Esophagus squamous epithelium (tissue), 5 donors: ENCODE measurements at places on chromosomes 7 and 10.

DNA sequence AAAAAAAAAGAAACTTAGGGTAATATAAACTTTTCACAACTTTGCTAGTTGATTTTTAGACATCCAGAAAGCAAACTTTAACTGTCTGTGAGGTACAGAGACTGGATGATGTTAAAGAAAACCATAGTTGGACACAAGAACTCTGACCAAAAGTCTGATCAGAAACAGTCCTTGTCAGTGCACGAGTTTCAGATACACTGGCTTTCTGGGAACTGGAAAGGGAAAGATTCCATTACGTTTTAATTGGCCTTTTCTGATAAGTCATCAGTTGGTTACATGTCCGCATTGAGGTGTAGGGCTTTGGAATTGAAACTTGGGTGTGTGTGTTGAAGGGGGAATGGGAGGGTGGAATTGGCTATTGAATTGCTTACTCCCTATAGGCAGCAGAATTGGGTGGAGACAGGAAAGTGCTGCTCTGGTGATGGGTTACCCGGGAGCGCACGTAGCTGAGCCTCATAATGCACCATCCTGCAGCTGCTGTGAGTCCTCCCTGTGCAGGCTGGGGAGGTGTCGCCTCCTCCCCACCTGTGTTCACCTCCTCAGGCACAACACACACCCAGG lies 59.9 kb downstream of the DAGLB start:
- no peak for DNase-seq

DNA sequence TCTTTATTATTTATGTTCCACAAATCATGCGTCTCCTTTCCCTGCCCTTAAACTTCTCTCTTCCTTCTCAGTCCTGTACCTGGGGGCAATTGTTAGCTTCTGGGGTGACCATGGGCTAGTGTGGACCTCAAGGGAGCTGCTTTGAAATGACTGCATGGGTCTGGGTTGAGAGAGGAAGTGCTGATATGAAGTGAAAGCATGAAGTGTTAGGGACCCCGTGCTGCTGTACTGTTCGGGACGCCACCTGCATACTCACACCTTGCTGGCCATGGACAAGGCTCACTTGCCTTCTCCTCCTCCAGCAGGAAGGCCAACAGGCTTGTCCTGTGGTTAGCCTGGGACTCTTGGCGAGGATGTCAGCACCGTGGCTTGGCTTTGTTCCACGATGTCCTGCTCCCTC lies 56.7 kb downstream of the MTPN start:
- DNase-seq: no peak

DNA sequence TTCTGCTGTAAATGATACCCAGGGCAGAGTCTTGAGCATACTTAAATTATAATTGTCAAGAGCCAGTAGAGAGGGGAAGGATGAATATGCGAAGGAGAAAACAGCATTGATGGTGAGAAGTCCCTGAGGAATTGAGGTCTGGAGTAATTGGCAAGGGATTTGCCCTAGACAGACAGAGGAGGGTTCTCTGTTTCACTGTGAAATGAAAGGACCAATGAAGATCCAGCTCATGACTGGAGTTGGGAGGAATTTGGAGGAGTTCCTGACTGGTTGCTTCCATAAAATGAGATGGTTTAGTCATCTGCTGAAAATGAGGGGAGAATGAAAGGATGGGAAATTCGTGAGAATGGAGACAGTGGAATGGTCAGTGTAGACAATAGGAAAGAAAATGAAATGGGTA lies 6.8 kb downstream of the PRPF18 start:
- DNase-seq: no peak

GRCh38 chr10:43461950-43462349 lies 25.0 kb downstream of the ZNF487 start:
- no peak for DNase-seq

GRCh38 chr7:7486362-7486761 lies 49.3 kb downstream of the COL28A1 start:
- DNase-seq: no peak

DNA sequence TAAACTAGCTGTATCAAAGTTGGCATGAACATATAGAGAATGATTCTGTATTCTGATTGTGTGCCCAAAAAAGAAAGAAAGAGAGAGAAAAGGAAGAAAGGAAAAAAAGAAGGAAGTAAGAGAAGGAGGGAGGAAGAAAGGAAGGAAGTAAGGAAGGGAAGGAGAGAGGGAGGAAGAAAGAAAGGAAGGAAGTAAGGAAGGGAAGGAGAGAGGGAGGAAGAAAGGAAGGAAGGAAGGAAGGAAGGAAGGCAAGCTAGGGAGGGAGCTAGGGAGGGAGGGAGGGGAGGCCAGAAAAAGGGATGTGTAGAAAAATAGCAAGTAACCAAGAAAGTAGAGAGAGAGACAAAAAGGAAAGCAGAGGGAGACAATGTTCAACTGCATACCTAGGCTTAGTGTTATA lies 60.7 kb upstream of the TARP start:
- no peak for DNase-seq

DNA sequence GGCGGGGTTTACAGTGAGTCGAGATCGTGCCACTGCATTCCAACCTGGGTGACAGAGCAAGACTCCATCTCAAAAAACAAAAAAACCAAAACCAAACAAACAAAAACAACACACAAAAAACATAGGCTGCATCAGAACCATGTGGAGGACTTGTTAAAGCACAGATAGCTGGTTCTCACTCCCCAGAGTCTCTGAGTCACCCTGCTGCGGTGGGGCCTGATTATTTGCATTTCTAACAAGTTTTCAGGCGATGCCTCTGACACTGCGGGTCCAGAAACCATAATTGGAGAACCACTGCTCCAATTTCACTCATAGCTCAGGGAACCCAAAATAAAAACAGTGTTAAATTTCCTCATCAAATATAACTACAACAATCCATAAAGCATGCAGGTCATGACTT lies 816.7 kb downstream of the MAGI2 start:
- DNase-seq: no peak

GRCh38 chr10:33114451-33114952 lies 156.5 kb upstream of the ITGB1 start:
- no peak for DNase-seq

DNA sequence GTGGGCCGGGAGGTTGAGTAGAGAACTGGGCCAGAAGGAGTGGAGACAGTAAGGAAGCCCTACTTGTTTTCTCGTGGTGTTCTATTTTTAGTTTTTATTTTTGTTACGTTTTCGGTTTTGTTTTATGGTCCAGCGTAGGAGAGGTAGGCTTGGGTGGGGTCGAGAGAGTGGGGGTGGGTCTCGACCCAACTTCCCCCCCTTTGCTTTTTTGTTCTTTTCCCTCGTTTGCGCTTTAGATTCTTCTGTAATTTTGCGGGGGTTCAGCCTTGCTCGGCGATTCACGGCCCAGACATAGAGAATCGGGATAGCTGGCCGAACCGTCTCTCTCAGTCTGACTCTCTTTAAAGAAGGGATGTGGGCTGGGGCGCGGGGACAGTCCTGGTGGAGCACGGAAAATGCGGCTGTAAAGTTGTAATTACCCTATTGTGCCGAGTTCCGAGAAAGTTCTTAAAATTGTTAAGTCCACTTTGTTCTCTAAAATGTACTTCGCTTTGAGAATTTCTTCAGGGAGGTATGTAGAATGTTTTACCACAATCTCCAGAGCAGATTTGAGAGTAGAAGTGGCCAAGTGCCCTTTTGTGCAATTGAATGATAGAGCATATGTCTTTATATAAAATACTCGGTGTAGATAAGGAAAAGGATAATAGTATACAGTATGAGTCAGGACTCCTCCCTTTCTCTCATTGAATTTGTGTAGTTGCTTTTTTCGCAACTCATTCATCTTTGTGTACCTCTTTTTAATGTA lies 816 bp downstream of the DMTF1 start:
- DNase-seq: no peak

DNA sequence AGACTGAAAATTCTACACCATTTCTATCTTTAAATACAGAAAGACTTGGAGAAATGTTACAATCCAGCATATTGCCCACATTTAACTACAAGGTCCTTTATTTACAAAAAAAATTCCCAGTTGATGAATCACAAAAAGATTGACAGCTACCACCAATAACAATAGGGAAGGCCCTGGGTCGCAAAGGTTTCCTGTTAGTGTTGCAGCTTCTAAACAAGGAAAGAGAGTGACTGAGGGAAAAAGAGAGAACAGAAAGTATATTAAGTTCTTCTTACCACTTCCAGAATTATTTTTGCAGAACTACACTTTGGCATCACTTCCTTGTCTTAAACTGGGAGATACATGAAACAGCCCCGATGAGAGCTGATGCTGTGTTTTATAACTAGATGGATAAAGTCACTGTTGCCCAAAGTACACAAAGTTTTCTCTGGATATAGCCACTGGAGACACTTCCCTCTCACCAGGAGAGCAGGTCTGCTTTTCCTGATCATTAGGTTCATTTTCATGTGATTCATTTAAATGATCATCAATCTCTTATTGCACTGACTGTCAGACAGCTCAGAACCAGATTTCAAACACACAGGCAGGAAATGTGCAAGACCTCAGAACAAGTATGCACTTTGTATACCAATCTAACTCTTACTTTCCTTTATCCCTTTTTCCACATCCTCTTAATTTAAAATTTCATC lies 57.0 kb downstream of the SHTN1 start:
- DNase-seq: no peak

GRCh38 chr7:25853314-25853713 lies 298.7 kb upstream of the NFE2L3 start:
- DNase-seq: no peak

- DNase-seq: no peak
Observed at GRCh38 chr10:32023264-32023663, 33.0 kb downstream of the KIF5B start.

GRCh38 chr10:97050205-97050745 lies 135.5 kb downstream of the SLIT1 start:
- no peak for DNase-seq
